Chondrocyte (in vitro differentiated cells): ENCODE measurements at places on chromosomes 16 and 17. TPM values are rescaled to one million over a fixed set of nuclear protein-coding genes. Genes with fewer than 3 reads are reported as not detected.

GRCh38 chr17:60941028-60941427 is 263.4 kb downstream of the BCAS3 start:
- peaks cover 11% of the 10 kb centered on the region for H3K4me1 ChIP-seq
- H3K27me3 ChIP-seq, result no peaks in the 10 kb centered on the region
- DNase-seq, result no peak

DNA sequence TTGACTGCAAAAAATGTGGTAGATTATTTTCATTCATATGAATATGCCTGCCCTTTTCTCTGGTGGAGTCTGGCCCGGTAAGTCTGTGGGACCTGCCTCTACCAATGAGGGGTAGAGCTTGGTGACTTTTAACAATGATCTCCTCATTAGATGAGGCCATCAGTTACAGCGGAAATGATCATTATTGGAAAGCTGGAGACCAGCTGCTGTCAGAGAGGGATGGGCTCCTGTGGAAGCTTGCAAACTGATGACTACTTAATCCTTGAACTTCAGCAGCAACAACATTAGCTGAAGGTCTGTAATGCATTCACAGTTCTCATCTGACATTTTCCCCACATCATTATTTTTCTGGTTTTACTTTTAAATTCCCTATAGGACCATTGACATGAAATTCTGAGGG is 194.1 kb downstream of the CDH13 start:
- no peak overlapping the region for H3K27ac ChIP-seq
- H3K4me1 ChIP-seq, result no peaks in the 10 kb centered on the region
- H3K4me3 ChIP-seq, result no peak overlapping the region
- H3K36me3 ChIP-seq, result peaks cover 4% of the 10 kb centered on the region

DNA sequence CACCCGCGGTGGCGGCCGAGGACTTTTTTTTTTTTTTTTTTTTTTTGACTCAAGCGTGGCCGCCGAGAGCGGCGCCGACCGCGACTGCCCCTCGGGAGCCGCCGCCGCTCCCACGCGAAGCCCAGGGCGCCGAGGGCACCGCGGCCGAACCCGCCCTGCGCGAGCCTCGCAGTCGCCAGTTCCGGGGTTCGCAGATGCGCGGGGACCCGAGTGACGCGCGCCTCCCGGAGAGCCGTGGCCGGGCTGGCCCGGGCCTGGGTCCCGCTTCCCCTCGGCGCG is 1.1 kb downstream of the METRNL start:
- H3K4me1 ChIP-seq, result peaks cover 38% of the 10 kb centered on the region
- H3K4me3 ChIP-seq, result no peak overlapping the region
- DNase-seq, result no peak
- H3K36me3 ChIP-seq, result no peaks in the 10 kb centered on the region

- no peaks in the 10 kb centered on the region for H3K36me3 ChIP-seq
- H3K27me3 ChIP-seq, result no peaks in the 10 kb centered on the region
- H3K4me3 ChIP-seq, result no peak overlapping the region
- DNase-seq, result no peak
These were observed 19.8 kb downstream of the SMTNL2 start for GRCh38 chr17:4604111-4604644.

GRCh38 chr16:67965668-67966548 is 2.5 kb downstream of the SLC12A4 start:
- DNase-seq, result no peak
- peak overlapping the region; percentile 100 for H3K4me3 ChIP-seq
- H3K27me3 ChIP-seq, result no peaks in the 10 kb centered on the region
- H3K36me3 ChIP-seq, result peaks cover 26% of the 10 kb centered on the region
- peak overlapping the region; percentile 98 for H3K27ac ChIP-seq

The GPS2 gene
- total RNA-seq, result 43.9 to 64.9 TPM (median 55.3 TPM) in 3 replicates

The BRICD5 gene
- 5.4 to 7.3 TPM (median 6.9 TPM) in 3 replicates for total RNA-seq
